NCI-H2171 treated with DMSO at 0.1 percent for 48 hours (cell line): ENCODE measurements at places on chromosomes 3 and 15.

DNA sequence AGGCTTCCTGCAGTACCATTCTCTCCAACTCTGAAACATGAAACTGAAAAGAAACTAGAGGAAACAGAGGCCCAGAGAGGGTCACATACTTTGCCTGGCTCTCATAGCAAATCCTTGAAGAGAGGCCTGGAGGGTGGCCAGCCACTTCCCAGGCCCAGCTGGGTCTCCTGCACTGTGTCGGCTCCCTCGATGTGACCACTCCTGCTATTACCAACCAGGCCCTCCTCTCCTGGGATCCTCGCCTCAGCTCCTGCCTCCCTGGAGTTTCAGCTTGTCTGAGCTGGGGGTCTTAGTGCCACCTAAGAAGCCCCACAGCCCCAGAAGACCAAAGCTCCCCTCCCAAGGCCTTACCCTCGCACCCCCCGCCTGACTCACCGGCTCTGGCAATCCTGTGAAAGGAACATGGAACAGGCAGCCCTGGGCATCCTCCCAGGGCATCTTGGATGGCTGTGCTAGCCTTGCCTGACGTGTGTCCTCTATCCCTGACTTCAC is 4.6 kb downstream of the LOXL1 start:
- no peak for DNase-seq

DNA sequence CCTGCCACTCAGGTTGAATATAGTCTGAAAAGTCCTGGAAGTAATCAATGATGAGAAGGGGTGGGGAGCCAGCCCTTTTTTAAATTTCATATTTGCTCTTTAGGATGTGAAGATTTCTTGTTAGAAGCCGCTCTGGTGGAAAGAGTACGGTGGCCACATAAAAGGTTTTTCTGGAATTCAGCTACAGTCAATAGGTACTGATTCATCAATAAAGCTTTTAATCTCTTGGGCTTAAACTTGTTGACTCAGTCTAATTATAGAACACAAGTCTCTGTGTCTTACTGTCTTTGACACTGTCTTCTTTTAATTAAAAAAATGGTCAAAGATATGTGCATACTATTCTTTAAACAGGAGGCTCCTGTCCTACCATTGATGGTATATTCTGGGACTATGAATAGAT is 99.9 kb upstream of the TP63 start:
- no peak for DNase-seq

DNA sequence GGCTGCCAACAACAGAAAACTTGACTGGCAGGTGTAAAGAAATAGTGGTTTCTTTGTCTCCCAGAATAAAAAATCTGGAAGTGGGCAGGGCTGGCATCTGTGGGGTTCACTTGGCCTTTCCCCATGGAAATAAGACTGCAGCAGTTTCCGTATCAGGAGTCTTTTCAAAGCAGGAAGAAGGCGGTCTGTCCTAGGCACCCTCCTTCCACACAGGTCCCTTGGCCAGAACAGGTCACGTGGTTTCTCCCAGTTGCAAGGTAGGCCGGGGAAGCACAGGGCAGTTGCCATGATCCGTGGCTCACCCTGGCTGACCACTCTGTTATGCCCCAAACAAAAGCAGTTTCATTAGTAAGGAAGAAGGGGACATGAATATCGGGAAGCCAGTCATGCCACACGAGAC is 45.4 kb downstream of the ZDHHC19 start:
- no peak for DNase-seq

DNA sequence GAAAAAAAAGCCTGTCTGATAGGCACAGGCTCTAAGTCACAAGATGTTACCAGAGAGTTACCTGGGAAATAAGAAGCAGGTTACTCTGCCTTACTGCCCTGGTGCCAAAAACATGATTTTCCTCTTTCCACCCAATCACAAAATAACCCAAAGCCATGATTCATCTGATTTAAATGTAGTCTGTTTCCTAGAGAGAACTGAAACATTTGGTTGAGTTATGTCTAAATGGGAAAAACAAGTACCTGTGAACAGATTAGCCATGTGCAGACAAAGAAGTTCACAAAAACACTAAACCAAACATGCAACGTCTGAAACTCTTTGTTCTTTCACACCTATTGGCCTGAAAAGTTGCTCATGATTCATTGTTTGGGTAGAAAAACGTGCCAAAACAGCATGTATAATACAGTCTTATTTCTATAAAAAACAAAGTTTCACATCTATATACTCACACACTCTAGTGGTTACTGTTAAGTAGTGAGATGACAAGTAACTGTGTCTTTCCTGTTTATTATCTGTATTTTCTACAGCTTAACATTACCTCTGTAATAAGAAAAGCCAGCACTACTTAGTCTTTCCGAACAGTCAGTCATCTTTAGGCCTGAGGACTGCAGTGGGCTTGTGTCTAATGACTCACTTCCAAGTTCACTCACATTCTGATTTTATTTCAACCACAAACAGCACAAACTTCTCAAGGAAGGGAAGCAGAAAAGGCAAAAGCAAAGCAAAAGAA is 30.2 kb downstream of the FAM174B start:
- DNase-seq = no peak

- no peak for DNase-seq
These were observed 23.1 kb upstream of the TRIM71 start for GRCh38 chr3:32794487-32795308.

DNA sequence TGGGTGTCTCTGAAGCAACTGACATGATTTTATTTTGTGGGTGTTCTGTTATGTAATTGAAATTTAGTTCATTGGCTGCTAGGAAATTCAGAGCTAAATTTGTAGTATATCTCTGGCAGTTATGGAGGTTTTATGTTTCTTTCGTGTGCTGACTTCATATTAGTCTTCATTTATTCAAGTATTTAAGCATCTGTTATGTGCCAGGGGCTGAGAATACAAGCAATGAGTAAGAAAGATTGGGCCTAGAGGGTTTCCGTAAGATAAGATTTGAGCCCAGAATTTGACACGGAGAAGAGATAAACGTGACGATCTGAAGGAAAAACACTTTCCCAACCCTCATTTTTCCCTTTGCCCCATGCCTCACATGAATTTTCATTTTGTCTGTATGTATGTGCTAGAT is 75.2 kb upstream of the ACKR4 start:
- no peak for DNase-seq

DNA sequence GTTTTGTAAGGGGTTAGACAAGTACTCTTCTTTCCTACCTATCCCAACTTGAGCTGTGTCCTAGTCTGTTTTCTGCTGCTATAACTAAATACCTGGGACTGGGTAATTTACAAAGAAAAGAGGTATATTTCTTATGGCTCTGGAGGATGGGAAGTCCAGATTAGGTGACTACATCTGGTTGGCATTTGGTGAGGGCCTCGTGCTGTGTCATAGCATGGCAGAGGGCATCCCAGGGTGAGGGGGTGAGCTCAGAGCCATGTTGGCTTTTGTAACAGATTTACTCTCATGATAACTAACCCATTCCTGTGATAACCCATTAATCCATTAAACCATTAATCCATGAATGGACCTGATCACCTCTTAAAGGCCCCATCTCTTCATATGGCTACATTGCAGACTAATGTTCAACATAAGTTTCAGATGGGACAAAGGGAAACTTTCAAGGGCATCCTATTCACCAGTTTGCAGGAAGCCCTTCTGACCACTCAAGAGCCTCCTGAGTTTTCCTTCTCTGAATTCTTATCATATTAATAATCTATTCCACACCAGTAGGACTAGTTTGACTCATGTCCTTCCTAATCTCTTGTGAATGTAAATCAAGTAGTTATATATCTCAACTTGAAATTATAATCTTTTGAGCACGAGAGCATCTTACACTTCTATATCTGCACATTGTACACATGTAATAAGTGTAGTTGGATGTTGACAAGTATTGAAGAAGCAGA is 185.7 kb upstream of the ZPLD1 start:
- no peak for DNase-seq

DNA sequence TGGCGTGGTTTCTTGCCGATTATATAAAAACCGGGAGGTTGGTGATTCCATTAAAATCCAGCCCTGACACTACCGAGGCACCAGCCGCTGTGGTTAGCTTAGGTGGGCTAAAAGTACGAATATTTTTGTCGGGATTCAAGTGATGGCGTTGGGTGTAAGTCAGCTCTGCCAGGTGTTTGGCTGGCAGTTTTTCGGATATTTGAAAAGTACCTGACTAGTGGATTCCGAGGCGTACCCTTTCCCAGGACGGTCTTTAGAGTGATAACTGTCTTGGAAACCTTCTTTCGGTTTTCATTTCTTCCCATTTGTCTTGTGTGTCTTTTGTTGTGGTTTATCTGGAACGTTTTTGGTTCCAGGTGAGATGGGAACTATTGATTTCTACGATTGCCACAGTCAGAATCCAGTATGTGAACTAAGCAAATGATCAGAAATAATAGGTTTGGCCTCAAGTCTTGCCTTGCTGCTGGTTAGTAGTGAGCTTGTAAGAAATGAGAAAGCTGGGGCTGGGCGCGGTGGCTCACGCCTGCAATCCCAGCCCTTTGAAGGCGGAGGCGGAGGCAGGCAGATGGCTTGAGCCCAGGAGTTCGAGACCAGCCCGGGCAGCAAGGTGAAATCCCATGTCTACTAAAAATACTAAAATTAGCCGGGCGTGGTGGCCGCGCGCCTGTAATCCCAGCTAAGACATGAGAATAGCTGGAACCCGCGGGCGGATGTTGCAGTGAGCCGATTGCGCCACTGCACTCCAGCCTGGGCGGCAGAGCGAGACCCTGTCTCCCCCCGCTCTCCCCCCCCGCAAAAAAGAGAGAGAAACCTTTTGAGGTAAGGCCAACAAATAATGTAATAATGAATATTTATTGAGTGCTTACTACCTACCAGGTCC is 1.4 kb downstream of the FYTTD1 start:
- DNase-seq = peak; percentile 57

DNA sequence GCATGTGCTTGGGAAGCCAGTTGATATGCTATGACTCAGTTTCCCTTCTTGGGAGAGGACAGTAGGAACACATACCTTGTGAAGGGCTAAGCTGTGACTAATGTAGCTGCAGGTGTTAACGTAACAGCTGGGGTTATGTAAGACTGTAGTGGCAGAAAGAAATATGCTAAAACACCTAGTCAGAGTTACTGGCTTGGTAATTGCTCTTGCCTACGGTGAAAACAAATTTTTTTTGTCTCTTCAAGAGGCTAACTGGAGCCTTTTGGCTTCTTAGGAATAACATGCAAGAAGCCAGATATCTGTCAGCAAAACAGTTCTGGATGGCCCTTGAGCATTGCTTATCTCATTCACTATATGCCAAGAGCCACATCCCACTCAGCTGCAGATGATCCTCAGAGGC is 1.4 kb downstream of the MAPKBP1 start:
- DNase-seq = peak; percentile 23

GRCh38 chr15:29440541-29440940 is 170.9 kb upstream of the NSMCE3 start:
- DNase-seq = no peak
